ENCODE measurements at places on chromosomes 5 and 9. TPM values are rescaled to one million over a fixed set of nuclear protein-coding genes. Genes with fewer than 3 reads are reported as not detected.

GABRA6 gene
- total RNA-seq = not detected

INPP5E gene
- 5.4 TPM for total RNA-seq

CDH10 gene
- not detected for total RNA-seq

RABEPK gene
- total RNA-seq = 12.6 TPM

OR1B1 gene
- not detected for total RNA-seq

CARD6 gene
- 16.1 TPM for total RNA-seq

MPDZ gene
- total RNA-seq = 70.7 TPM

PRLR gene
- 1.3 TPM for total RNA-seq

ZDHHC11B gene
- total RNA-seq = 1.1 TPM

SH3RF2 gene
- 3.2 TPM for total RNA-seq

FOXE1 gene
- total RNA-seq = not detected

NR6A1 gene
- 1.1 TPM for total RNA-seq

TAF11L6 gene
- total RNA-seq = not detected

PROB1 gene
- total RNA-seq = 2.0 TPM

SPAAR gene
- 5.6 TPM for total RNA-seq

KCTD16 gene
- total RNA-seq = 0.09 TPM

FLT4 gene
- total RNA-seq = 8.9 TPM

PIP5K1B gene
- total RNA-seq = 14.3 TPM

STARD4 gene
- total RNA-seq = 27.3 TPM

C7 gene
- 816 TPM for total RNA-seq

BRD8 gene
- 49.2 TPM for total RNA-seq

ALDH7A1 gene
- total RNA-seq = 32.6 TPM

SEMA5A gene
- total RNA-seq = 60.2 TPM

MCTP1 gene
- 31.6 TPM for total RNA-seq

TXNDC8 gene
- total RNA-seq = not detected
